ENCODE measurements at places on chromosomes 1 and 21. TPM values are rescaled to one million over a fixed set of nuclear protein-coding genes. Genes with fewer than 3 reads are reported as not detected.

- DNase-seq = no peak
Measured at GRCh38 chr21:33794596-33794995, 121.0 kb downstream of the ATP5PO start.

The CFAP141 gene
- not detected for total RNA-seq

- DNase-seq = no peak
Measured at GRCh38 chr1:91714867-91715381, 171.0 kb downstream of the TGFBR3 start.

GRCh38 chr1:3907031-3907534, 7.0 kb upstream of the C1orf174 start:
- no peak for DNase-seq

- DNase-seq = no peak
Measured at GRCh38 chr1:99652881-99653281, 7.0 kb downstream of the PALMD start.

GRCh38 chr1:109379422-109379821, 18.3 kb downstream of the SORT1 start:
- DNase-seq = no peak

GRCh38 chr1:32962248-32962896, 2.2 kb downstream of the RNF19B start:
- no peak for DNase-seq

- no peak for DNase-seq
Measured at GRCh38 chr1:157870490-157870889, 28.9 kb upstream of the CD5L start.

Measured in Caco-2 (cell line).